NAMALWA (cell line): ENCODE measurements at places on chromosomes 13 and 19.
A peak's percentile ranks its signal among the peaks of the same experiment; 100 is the strongest.

DNA sequence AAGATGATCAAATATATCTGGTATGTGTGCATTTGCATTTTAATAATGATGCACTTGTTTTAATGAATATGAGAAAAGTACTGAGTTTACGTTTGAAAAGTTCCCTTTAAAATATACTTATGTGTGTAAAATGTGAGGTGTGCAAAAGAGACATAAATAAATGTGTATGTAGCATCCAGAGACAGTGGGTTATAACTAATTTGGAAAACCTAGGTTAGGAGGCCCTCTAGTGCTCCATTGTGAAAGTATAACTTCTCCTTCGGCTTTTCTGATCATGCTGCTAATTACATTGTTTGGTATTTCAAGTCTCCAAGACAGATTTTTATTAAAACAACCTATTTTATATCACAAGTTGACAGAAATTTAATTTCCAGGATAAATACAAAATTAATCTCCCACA is 30.1 kb downstream of the SCEL start:
- peak; percentile 77 for DNase-seq

- DNase-seq, result no peak
Measured at GRCh38 chr13:36057041-36057440, 74.1 kb downstream of the DCLK1 start.

GRCh38 chr19:16116067-16116466 is 4.4 kb downstream of the RAB8A start:
- DNase-seq, result no peak

DNA sequence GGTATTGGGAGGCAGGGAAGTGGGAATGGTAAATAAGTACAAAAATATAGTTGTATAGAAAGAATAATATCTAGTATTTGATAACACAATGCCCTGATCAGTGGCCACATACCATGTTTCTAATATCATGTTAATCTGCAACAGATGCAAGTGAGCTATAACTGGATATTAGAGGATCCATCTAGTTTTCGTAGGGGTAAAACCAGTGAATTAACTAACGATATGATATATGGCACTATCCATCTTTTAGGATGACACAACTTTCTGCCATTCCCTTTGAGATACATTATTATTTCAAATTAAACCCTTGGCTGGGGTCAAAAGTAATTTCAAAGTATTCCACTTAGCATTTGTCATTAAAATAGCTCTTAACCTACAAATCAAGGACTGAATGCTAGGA is 1686.2 kb downstream of the SLITRK1 start:
- no peak for DNase-seq

GRCh38 chr19:45118106-45118505 is 25.1 kb downstream of the PPP1R37 start:
- no peak for DNase-seq

GRCh38 chr19:38405276-38405675 is 2.4 kb downstream of the FAM98C start:
- DNase-seq, result no peak

GRCh38 chr13:113099142-113099541 is 6.4 kb upstream of the F7 start:
- DNase-seq, result no peak

- no peak for DNase-seq
Measured at GRCh38 chr13:25946321-25946720, 105.5 kb downstream of the SHISA2 start.

DNA sequence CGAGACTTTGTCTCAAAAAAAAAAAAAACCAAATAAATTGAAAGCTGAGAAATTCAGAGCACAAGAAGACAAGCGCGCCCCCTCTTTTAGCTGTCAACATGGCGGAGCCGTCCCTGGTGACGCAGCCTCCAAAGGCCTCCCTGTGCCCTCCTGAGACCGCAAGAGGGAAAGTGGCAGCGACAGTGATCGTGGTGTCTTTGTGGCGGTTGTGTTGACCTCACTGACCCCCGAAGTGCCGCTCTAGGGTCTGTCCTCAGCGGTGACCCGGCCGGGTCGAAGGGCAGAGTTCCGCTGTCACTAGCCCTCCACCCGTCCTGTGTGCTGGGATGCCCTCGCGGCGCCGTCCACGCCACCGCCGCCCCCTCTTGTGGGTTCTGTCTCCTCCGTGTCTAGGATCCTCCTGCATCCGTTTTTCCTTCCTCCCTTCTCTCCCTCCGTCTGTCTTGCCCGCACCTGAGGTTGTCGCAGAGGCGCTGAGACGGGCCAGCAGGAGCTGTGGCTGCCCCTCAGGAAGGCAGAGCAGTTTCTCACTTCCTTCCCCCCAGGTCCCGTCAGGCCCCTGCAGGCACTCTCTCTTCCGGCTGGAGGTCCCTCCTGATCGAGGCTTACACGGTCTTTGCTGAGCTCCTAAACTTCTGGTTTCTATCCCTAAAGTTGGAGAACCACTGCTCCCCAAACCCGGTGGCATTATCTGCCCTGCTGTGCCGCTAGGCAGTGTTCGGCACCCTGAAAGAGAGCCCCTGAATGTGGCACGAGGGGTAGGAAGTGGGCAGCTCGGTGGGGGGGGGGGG is 7.2 kb downstream of the UHRF1 start:
- DNase-seq, result no peak
